Activated CD4-positive, alpha-beta T cell treated with anti-CD3 and anti-CD28 coated beads for 36 hours (primary cell): ENCODE measurements at places on chromosomes 4 and X. TPM values are rescaled to one million over a fixed set of nuclear protein-coding genes. Genes with fewer than 3 reads are reported as not detected.

The AWAT2 gene
- total RNA-seq = not detected

The CYTL1 gene
- total RNA-seq = not detected

The POU3F4 gene
- not detected for total RNA-seq

The HMX1 gene
- total RNA-seq = not detected

The NLRP2B gene
- not detected for total RNA-seq

The PAGE2 gene
- total RNA-seq = not detected
